Activated CD8-positive, alpha-beta memory T cell treated with anti-CD3 and anti-CD28 coated beads for 1 hour (primary cell): ENCODE measurements at places on chromosomes 3 and 15.

- DNase-seq, result no peak
Measured at GRCh38 chr3:143081844-143082778, 37.5 kb upstream of the CHST2 start.

DNA sequence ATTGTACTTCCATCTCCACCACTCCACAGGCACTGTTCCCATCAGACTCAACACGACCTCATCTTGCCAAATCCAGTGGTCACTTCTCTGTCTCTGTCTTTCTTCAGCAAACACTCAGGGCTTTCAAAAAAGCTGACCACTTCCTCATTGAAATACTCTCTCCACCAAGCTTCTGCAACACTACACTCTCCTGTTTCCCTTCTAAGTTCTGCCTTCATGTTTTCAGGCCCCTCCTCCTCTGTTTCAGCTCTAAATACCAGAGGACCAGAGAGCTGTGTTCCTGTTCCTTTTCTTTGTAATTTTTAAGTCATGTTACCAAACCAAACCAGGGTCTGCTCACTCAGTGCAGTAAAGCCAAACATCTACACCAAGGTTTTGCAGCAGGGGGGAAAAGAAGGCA lies 33.8 kb upstream of the ACP3 start:
- no peak for DNase-seq

DNA sequence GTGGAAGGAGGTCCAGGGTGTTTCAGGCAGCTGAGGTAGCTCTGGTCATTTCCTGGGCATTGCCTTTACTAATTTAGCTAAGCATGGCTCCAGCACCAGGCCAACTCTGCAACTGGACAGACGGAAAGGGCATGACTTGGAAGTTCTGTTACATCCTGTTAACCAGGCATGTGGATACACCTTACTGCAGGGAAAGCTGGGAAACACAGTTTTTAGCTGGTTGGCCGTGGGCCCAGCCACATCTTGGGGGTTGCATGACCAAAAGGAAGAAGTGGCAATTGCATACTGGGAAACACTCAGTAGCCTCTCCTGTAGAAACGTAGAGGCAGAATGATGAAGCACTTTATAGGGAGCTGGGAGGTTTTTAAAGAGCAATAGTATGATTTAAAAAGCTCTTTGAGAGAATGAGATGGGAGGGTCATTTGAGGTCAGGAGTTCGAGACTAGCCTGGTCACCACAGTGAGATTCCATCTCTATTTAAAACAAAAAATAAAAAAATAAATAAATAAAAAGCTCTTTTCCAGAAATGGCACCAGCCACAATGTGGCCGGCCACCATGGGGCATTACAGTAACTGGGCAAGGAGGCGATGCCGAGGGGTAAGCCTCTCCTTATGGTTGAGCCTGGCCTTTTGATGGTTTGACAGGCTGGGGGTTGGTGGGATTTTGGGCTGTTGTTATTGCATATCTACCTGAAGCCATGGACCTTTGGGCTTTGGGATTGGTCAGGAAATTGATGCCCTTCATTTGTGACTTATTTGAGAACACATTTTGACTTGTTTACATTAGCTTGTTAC lies 28.6 kb downstream of the TRAK1 start:
- DNase-seq, result no peak

- no peak for DNase-seq
Measured at GRCh38 chr3:111811811-111812210, 47.3 kb upstream of the PHLDB2 start.

- DNase-seq, result no peak
Measured at GRCh38 chr15:35979608-35980007, 433.6 kb upstream of the DPH6 start.

- peak; percentile 91 for DNase-seq
Measured at GRCh38 chr3:36993326-36994283, at the start of gene MLH1. TSS of gene MLH1 (plus strand) at chr3:36993518. CDS start at chr3:36993548, 30 bp downstream.

- DNase-seq, result no peak
Measured at GRCh38 chr3:46609944-46610722, 2.2 kb upstream of the FAM240A start.

- DNase-seq, result no peak
Measured at GRCh38 chr3:57053122-57053521, 7.3 kb upstream of the SPATA12 start.

- DNase-seq, result no peak
Measured at GRCh38 chr3:56673781-56674457, 9.1 kb downstream of the TASOR start.

- DNase-seq, result no peak
Measured at GRCh38 chr3:158976966-158977365, 175.1 kb downstream of the MFSD1 start.

DNA sequence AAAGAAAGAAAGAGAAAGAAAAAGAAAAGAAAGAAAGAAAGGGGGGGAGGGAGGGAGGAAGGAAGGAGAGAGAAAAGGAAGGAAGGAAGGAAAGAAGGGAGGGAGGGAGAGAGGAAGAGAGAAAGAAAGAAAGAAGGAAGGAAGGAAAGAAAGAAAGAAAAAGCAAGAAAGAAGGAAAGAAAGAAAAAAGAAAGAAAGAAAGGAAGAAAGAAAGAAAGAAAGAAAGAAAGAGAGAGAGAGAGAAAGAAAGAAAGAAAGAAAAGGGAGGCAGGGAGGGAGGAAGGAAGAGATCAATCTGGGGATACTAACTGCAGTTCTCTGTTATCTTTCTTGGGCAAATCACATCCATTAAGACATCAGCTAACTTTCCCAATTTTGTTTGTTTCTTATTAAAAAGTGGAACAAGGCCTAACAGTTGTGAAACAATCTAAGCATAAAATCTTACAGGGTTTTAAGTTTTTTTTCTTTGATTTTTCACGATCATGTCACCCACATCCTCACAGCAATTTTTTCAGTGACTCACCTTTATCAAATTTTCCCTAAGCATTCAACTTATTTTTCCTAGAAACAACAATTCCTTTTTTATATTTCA lies 36.8 kb downstream of the TBC1D2B start:
- DNase-seq, result no peak

DNA sequence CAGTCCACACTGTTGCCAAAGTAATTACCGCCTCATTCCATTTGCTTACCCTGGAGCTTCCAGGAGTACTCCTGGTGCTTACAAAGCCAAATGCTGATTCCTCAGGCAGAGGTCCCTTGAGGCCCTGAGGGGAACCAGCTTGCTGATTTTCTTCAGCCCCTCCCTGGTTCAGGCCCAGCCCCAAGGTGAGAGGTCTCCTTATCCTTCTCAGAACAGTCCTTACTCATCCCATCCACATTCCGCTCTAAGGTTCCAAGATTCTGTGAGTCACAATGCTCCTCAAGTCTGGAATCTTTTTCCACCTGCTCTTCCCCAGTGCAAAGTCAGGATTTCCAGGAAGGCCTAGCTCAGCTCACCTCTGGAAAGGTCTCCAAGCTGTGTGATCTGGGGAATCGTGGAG lies 1.8 kb upstream of the ATP10A start:
- no peak for DNase-seq

DNA sequence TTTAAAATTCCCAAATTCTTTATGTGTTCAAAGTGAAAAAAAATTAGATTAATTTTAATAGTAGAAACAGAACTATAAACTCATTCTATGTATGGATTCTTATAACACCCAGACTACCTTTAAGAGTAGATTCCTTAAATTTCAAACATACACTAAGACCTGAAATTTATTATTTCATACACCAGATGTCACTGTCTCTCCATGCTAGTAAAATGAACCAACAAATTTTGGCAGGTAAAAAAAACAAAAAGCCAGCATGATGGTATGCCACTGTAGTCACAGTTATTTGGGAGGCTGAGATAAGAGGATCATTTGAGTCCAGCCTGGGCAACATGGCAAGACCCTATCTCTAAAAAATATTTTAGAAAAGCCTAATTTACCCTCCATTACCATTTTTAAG lies 461.3 kb upstream of the NAALADL2 start:
- DNase-seq, result no peak

- no peak for DNase-seq
Measured at GRCh38 chr15:30985081-30985531, 6.3 kb downstream of the MTMR10 start.

GRCh38 chr15:35559683-35560082 lies 13.7 kb upstream of the DPH6 start:
- no peak for DNase-seq

GRCh38 chr3:53550005-53550620 lies 55.7 kb downstream of the CACNA1D start:
- DNase-seq, result no peak
